Left lung (tissue), 14 donors: ENCODE measurements at places on chromosomes 3 and 15. TPM values are rescaled to one million over a fixed set of nuclear protein-coding genes. Genes with fewer than 3 reads are reported as not detected.

Gene CYP8B1
- polyA plus RNA-seq: 0.46 TPM

Gene KBTBD8
- 1.5 TPM for polyA plus RNA-seq

Gene GMPPB
- polyA plus RNA-seq: 19.8 TPM

Gene ATP1B3
- polyA plus RNA-seq: 125 TPM

DNA sequence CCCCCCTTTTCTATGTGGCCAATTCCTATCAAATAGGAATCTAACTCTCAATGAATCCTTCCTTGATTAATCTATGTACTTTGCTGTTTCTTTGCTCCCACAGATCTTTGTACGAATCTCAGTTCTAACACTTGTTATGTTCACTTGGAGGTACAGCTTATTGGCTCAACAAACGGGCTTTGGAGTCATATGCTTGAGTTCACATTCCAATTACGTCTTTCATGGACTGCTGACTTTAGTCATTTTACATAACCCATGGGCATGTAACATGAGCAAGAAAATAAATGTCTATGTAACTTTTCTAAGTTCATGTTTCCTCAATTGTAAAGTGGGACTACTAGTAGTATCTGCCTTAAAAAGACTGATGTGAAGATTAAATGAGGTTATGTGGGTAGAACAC lies 123.2 kb upstream of the TBC1D5 start:
- no peaks in the 10 kb centered on the region for H3K27me3 ChIP-seq
- H3K4me3 ChIP-seq: no peak overlapping the region
- H3K4me1 ChIP-seq: no peaks in the 10 kb centered on the region
- no peak overlapping the region for H3K27ac ChIP-seq
- no peaks in the 10 kb centered on the region for H3K36me3 ChIP-seq
- DNase-seq: no peak

DNA sequence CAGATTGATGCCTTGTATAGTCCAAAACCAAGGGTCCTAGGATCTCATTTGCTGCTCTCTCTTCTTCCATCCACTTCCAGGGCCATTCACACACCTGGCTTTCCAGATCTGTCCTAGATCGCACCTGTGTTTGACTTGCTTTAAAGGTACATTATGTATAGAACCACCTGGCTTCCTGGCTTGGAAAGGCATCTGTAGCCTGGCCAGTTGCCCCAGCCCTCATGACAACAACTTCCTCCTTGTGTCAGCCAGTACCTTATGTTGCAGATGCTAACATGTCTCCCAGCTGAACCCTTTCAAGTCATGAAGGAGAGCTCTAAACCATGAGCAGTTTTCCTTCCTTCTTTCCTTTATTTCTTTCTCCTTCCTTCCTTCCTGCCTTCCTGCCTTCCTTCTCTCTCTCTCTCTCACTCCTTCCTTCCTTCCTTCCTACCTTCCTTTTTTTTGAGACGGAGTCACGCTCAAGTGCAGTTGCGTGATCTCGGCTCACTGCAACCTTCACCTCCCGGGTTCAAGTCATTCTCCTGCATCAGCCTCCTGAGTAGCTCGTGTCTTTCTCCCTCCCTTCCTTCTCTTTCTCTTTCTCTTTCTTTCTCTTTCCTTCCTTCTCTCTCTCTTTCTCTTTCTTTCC lies 2.5 kb upstream of the HTR3C start:
- no peak overlapping the region for H3K4me3 ChIP-seq
- no peaks in the 10 kb centered on the region for H3K36me3 ChIP-seq

GRCh38 chr15:88938802-88939485 lies 25.8 kb upstream of the MFGE8 start:
- no peaks in the 10 kb centered on the region for H3K27me3 ChIP-seq
- H3K27ac ChIP-seq: no peak overlapping the region
- H3K36me3 ChIP-seq: no peaks in the 10 kb centered on the region
- DNase-seq: no peak
